ENCODE measurements at places on chromosomes 1 and 21. TPM values are rescaled to one million over a fixed set of nuclear protein-coding genes. Genes with fewer than 3 reads are reported as not detected.

The TTC22 gene
- total RNA-seq, result 21.8 TPM

The LINGO4 gene
- not detected for total RNA-seq

The FRRS1 gene
- total RNA-seq, result 16.3 TPM

GRCh38 chr1:110136911-110137310, 13.4 kb upstream of the SLC6A17 start:
- no peaks in the 10 kb centered on the region for H3K36me3 ChIP-seq
- H3K27me3 ChIP-seq, result peaks cover 67% of the 10 kb centered on the region
